Left lung (tissue), 14 donors: ENCODE measurements at places on chromosomes 4 and X. TPM values are rescaled to one million over a fixed set of nuclear protein-coding genes. Genes with fewer than 3 reads are reported as not detected.

Gene TBX22
- total RNA-seq: not detected

Gene UBE2D3
- total RNA-seq: 241 TPM

Gene VCX2
- not detected for total RNA-seq

Gene APEX2
- 19.8 TPM for total RNA-seq

GRCh38 chrX:85903692-85904471 lies 143.5 kb downstream of the CHM start:
- no peaks in the 10 kb centered on the region for H3K4me1 ChIP-seq
- no peaks in the 10 kb centered on the region for H3K27me3 ChIP-seq
- H3K36me3 ChIP-seq: no peaks in the 10 kb centered on the region
- no peak overlapping the region for H3K27ac ChIP-seq

DNA sequence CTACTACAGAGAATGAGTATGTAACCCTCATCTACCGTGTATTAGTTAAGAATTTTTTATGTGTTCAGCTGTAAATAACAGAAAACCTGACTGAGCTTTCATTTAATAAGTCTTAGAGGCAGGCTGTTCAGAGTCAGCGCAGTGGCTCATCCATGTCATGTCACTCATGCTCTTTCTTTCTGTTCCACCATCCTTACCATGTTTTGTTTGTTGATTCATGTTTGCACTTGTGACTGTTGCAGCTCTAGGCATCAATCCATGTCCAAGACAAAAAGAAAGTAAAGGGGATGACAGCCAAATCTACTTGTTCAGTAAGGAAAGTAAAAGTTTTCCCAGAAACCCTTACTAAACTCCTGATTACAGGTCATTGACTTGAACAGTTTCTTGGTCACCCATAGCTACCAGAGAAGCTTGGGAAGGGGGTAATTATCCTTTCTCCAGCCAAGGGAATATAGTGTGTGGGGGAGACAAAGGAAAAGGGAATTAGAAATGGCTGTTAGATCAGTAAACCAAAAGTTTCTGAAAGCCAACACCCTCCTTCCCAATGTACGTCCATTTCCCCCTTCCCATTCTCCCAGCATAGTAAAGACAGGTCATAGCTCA lies 9.0 kb downstream of the ART3 start:
- no peaks in the 10 kb centered on the region for H3K27me3 ChIP-seq
- H3K27ac ChIP-seq: no peak overlapping the region
- no peak overlapping the region for H3K4me3 ChIP-seq

DNA sequence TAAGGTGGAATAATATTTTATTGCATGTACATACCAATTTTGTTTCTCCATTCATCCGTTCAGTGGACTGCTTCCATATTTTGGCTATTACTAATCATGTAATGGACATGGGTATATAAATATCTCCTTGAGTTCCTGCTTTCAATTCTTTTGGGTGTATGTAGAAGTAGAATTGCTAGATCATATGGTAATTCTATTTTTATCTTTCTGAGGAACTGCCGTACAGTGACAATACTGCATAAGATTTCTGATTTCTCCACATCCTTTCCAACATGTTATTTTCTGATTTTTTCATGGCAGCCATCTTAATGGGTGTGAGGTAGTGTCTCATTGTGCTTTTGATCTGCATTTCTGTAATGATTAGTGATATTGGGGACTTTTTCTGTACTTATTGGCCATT lies 19.2 kb downstream of the ALPK1 start:
- no peak for DNase-seq
- H3K4me3 ChIP-seq: no peak overlapping the region
- peaks cover 64% of the 10 kb centered on the region for H3K4me1 ChIP-seq
- no peaks in the 10 kb centered on the region for H3K36me3 ChIP-seq

DNA sequence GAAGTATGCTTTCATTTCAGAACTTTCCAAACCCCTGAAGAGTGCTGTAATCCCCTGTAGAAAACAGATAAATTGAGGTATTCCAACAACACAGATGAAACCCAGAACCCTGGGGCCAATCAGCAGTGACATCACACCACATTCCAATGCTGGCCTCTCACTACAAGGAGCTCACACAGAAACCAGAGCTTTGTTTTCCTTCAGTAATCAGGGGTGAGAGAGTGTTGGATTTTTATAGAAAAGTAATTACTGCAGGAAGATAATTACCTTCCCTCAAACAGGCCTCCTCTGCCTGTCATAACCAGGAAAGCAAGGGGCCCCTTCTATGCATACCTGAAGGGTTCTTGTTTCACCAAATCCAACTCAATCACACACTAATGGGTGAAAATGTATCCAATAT lies 246.2 kb downstream of the SCFD2 start:
- no peaks in the 10 kb centered on the region for H3K36me3 ChIP-seq
- no peak for DNase-seq
- H3K4me3 ChIP-seq: no peak overlapping the region
- H3K4me1 ChIP-seq: no peaks in the 10 kb centered on the region

DNA sequence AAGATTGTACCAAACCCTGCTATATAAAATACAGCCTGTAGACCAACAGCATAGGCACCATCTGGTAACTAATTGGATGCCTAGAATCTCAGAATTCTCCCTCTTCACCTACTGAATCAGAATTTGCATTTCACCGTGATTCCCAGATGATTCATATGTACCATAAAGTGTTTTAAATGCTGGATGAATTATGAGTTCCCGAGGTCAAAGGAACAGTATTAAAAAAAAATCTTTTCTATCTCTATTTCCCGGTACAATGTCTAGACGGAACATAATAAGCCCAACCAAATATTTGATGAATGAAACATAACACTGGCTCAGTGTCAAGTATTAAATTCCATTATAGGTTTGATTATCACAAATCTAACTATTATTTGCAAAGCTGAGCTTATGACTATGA lies 280.0 kb downstream of the ANKRD50 start:
- no peak overlapping the region for H3K27ac ChIP-seq
- no peaks in the 10 kb centered on the region for H3K36me3 ChIP-seq
- H3K4me3 ChIP-seq: no peak overlapping the region
- no peaks in the 10 kb centered on the region for H3K4me1 ChIP-seq
- H3K27me3 ChIP-seq: no peaks in the 10 kb centered on the region

GRCh38 chr4:177478496-177478895 lies 36.3 kb upstream of the AGA start:
- DNase-seq: no peak
- H3K27ac ChIP-seq: no peak overlapping the region
- no peaks in the 10 kb centered on the region for H3K36me3 ChIP-seq
- H3K4me3 ChIP-seq: no peak overlapping the region

- no peaks in the 10 kb centered on the region for H3K36me3 ChIP-seq
- no peak overlapping the region for H3K27ac ChIP-seq
- no peak for DNase-seq
- no peaks in the 10 kb centered on the region for H3K27me3 ChIP-seq
Observed at GRCh38 chr4:113008135-113008534, 41.3 kb upstream of the ANK2 start.

GRCh38 chr4:173334891-173335752 lies 964 bp upstream of the HMGB2 start:
- no peaks in the 10 kb centered on the region for H3K4me1 ChIP-seq
- peak overlapping the region; percentile 99 for H3K27ac ChIP-seq
- DNase-seq: peak; percentile 80
- no peaks in the 10 kb centered on the region for H3K27me3 ChIP-seq
- H3K36me3 ChIP-seq: no peaks in the 10 kb centered on the region

DNA sequence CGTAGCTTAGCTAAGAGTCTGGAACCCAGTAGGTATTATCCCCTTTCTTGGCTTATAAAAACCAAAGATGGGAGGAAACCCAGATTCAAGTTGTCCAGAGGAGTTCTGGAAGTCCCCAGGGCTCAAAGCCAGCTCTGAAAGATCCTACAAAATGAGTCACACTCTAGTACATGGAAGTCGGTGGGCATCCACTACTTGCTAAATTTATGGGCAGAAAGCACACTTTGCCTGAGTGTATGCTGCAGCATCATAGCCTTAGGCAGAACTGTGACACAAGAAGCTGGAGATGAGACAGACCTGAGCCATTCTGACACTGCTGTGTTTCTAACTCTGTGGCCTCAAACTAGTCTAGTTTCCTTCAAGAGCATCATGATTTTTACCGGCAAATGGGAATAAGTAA lies 429.3 kb downstream of the AFF2 start:
- H3K4me3 ChIP-seq: no peak overlapping the region
- H3K36me3 ChIP-seq: no peaks in the 10 kb centered on the region
- H3K27ac ChIP-seq: no peak overlapping the region
- H3K4me1 ChIP-seq: no peaks in the 10 kb centered on the region
- DNase-seq: no peak

- DNase-seq: no peak
- H3K4me1 ChIP-seq: no peaks in the 10 kb centered on the region
- H3K27me3 ChIP-seq: peaks cover 2% of the 10 kb centered on the region
- H3K36me3 ChIP-seq: no peaks in the 10 kb centered on the region
- no peak overlapping the region for H3K27ac ChIP-seq
Observed at GRCh38 chrX:114252186-114252585, 331.7 kb upstream of the HTR2C start.

DNA sequence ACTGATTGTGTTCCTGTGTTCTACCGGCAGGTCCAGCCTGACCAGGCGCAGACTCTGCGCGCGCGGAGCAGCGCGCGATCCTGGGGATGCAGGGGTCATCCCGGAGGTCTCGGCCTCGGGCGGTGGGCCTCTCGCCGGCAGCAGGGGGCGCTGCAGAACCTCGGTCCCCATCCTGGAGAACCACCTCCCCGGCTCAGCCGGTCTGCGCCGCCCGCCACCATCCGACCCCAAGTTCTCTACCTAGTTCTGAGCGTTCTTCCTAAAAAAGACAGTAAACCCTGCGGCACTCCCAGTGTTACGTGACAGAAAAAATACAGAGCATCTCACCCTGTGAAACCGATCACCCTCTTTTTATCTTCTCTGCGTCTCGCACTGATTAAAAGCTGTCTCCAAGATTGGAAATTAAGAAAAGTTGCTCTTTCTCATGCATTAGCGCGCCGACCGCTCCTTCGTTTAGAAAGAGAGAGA lies 1.6 kb downstream of the TRPC3 start:
- H3K4me1 ChIP-seq: no peaks in the 10 kb centered on the region
- peak overlapping the region; percentile 13 for H3K27ac ChIP-seq
- DNase-seq: peak; percentile 92
- H3K36me3 ChIP-seq: no peaks in the 10 kb centered on the region
- peaks cover 80% of the 10 kb centered on the region for H3K27me3 ChIP-seq

DNA sequence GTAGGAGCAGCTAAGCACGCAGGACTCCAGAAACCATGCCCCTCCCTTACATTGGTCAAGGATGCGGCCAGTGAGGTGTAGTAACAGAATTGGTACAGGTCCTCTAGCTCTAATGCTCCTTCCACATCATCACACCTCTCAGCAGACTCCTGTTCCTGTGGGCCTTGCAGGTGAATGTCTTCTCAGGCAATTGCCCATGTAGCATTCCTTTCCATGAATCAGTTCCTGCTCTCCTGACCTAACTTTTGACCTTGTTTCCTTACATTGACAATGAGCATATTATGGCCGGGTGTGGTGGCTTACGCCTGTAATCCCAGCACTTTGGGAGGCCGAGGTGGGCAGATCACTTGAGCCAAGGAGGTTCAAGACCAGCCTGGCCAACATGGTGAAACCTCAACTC lies 31.3 kb downstream of the MAP7D3 start:
- no peak overlapping the region for H3K27ac ChIP-seq
- no peak for DNase-seq
- H3K4me1 ChIP-seq: no peaks in the 10 kb centered on the region

GRCh38 chr4:16236402-16237023 lies 10.2 kb upstream of the TAPT1 start:
- H3K27me3 ChIP-seq: no peaks in the 10 kb centered on the region
- DNase-seq: no peak
- no peak overlapping the region for H3K27ac ChIP-seq
- peaks cover 6% of the 10 kb centered on the region for H3K4me1 ChIP-seq

GRCh38 chr4:102736636-102737549 lies 23.9 kb downstream of the MANBA start:
- H3K4me1 ChIP-seq: peaks cover 28% of the 10 kb centered on the region
- DNase-seq: no peak
- no peaks in the 10 kb centered on the region for H3K27me3 ChIP-seq
- H3K27ac ChIP-seq: no peak overlapping the region
- no peaks in the 10 kb centered on the region for H3K36me3 ChIP-seq

DNA sequence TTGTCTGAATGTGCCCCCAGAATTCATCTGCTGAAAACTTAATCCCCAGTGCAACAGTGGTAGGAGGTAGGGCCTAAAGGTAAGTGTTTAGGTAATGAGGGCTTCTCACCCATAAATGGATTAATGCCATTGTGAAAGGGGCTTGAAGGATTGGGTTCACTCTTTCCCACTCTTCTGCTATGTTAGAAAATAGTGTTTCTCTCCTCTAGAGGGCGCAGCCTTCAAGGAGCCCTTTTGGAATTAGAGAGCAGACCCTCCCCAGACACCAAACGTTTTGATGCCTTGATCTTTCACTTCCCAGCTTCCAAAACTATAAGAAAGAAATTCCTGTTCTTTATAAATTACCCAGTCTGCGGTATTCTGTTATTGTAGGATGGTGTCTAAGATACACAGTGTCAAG lies 706.4 kb downstream of the SMARCA1 start:
- DNase-seq: no peak
- no peak overlapping the region for H3K27ac ChIP-seq
- no peak overlapping the region for H3K4me3 ChIP-seq
- H3K4me1 ChIP-seq: no peaks in the 10 kb centered on the region
- no peaks in the 10 kb centered on the region for H3K27me3 ChIP-seq

DNA sequence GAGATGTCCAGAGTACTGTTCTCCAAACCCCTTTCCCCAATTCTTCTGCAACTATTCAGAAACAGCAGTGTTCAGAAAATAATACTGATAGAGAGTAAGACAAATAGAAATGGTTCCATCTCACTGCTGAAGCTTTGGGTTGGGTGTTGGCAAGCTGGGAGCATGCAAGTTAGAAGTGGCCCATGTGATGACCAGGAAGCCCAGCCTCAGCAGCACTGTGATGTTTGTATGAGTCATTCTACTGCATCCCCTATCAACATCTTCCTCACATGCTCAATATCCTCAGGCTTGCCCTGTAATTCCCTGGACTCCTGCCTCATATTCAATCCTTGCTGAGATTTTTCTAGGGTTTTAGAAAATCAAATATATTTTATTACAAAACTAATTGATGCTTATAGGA lies 96.5 kb downstream of the CHRDL1 start:
- H3K27me3 ChIP-seq: no peaks in the 10 kb centered on the region
- H3K36me3 ChIP-seq: no peaks in the 10 kb centered on the region
- H3K4me1 ChIP-seq: no peaks in the 10 kb centered on the region

- H3K4me1 ChIP-seq: no peaks in the 10 kb centered on the region
- no peak for DNase-seq
- no peak overlapping the region for H3K27ac ChIP-seq
- H3K36me3 ChIP-seq: no peaks in the 10 kb centered on the region
Observed at GRCh38 chr4:67892253-67892652, 8.5 kb upstream of the TMPRSS11D start.
